Mucosa of gallbladder (tissue), 1 donor: ENCODE measurements at places on chromosomes 4 and X.

DNA sequence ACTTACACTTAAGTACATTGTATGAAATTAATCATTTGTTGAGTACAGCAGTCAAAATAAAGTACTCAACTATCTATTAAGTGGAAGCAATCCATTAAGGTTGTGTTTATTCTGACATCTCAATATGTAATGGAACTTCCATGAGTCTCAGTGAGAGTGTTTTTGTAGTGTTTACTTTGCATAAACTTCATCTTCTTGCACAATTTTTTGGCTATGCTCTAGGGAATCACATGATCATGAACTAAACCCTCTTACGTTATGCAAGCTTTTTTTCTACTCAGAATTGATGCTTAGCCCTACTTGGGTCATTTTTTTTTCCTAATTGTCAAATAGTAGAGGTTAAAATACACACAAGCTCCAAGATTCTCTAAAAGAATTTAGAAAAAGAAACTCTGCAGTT lies 21.1 kb upstream of the PIGA start:
- DNase-seq: no peak

DNA sequence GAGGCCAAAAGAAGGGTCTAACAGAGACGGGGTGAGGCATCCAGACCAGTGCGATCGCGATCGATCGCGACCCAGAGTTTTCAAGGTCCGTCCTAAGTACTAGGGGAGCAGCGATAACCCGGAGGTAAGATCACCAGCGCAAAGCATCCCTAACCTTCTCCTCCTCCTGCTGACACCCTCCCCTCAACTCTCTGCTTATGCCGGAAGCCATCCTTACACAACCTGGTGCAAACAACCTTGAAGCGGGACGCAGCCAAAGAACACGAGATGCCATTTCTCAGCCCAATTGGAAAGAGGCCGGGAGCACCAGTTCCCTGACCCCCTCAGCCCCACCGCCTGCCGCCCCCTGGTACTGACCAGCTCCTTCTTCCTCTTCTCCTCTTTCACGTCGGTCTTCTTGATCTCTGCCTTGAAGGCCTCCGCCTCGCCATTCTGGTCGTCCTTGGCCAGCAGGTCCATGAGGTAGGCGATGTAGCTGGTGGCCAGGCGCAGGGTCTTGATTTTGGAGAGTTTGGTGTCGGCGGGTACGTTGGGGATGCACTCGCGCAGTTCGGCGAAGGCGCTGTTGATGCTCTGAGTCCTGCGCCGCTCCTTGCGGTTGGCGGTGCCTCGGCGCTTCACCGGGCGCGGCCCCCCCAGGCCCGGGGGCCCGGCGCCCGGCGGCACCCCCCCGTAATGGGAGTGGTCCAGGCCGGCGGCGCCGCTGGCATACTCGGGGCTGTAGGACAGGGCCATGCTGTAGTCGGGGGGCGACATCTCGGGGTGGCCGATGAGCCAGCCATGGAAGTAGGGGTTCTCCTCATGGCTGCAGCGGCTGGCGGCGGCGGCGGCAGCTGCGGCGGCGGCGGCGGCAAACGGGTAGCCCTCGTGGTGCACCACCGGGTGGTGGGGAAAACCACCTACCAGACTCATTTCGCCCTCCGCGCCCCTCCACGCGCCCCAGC lies 1.4 kb downstream of the HAND2 start:
- no peak for DNase-seq

DNA sequence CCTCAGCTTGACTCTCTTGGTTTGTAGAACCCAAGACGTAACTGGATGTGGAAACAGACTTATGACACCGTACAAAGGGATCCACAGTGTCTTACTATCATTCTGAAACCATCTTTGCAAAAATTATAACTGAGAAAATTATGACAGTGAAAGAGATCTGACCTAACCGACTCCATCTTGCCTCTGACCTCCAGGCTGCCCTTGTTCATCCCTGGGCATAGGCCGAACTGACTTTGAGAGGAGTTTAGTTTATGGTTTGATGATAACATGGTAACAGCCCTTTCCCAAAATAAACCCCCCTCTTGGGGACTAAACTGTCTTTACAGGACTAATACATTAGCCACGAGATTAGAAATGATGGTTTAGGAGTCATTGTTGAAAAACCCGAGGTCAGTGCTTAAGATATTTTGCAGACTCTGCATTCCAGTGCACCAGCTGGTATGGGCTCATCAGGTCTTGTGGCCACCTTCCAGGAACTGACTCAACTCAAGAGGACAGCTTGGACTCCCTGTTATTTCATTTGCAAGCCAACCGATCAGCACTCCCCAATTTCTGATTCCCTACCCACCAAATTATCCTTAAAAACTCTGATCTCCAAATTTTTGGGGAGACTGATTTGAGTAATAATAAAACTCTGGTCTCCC lies 49.6 kb downstream of the CASP3 start:
- DNase-seq: no peak

DNA sequence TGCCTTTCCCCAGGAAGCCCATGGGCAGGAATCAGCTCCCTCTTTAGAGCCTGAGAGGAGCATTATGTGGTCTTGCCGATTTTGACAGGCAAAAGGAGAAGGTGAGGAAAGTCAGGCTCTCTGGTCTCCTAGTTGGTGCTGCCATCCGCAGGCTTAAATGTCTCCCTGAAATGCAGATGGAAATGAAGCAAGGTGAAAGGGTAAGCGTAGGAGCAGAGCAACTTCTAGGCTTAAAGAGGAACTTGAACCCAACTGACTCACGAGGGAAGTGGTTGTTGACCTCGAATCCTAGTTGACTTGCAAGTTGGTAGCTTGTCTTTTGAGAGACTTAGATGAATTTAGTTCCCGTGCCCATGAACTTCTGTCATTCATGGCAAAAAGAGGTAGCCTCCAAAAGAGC lies 205.9 kb downstream of the PTTG2 start:
- no peak for DNase-seq

GRCh38 chr4:122003335-122003734 lies 51.5 kb upstream of the TRPC3 start:
- no peak for DNase-seq

- DNase-seq: no peak
Observed at GRCh38 chr4:63049278-63049677, 1360.0 kb downstream of the TECRL start.

DNA sequence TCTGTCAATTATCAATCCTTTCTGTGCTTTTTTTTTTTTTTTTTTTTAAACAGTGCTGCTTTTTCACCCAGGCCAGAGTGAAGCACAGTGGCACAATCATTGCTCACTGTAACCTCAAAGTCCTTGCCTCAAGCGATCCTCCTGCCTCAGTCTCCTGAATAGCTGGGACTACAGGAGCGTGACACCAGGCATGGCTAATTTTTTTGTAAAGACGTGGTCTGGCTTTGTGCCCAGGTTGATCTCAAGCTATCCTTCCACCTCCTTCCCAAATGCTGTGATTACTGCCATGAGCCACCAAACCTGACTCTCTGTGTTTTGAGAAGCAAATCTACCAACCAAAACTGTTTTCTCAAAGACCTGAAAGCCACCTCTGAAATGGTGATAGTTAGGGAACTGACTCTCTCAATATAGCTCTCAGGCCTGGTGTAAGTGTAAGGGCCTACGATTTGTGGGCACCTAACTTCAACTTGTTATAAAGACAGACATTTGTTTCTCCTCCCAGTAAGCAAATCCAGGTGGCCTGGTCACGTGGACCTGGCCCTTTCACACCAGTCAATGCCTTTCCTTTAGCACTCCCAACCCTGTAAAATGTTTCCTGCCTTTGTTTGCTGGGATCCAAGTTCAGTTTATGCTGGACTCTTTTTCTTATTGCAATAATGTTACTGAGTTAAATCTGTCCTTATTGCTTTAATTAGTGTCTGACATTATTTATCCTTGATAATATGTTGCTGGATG lies 2015.9 kb downstream of the PCDH7 start:
- no peak for DNase-seq

- no peak for DNase-seq
Observed at GRCh38 chrX:23904096-23904495, 3.6 kb downstream of the APOO start.

GRCh38 chrX:115023139-115023538 lies 5.7 kb upstream of the IL13RA2 start:
- no peak for DNase-seq

GRCh38 chr4:35934320-35934981 lies 309.9 kb downstream of the ARAP2 start:
- DNase-seq: no peak

- no peak for DNase-seq
Observed at GRCh38 chr4:86011117-86011516, 348.7 kb downstream of the MAPK10 start.

DNA sequence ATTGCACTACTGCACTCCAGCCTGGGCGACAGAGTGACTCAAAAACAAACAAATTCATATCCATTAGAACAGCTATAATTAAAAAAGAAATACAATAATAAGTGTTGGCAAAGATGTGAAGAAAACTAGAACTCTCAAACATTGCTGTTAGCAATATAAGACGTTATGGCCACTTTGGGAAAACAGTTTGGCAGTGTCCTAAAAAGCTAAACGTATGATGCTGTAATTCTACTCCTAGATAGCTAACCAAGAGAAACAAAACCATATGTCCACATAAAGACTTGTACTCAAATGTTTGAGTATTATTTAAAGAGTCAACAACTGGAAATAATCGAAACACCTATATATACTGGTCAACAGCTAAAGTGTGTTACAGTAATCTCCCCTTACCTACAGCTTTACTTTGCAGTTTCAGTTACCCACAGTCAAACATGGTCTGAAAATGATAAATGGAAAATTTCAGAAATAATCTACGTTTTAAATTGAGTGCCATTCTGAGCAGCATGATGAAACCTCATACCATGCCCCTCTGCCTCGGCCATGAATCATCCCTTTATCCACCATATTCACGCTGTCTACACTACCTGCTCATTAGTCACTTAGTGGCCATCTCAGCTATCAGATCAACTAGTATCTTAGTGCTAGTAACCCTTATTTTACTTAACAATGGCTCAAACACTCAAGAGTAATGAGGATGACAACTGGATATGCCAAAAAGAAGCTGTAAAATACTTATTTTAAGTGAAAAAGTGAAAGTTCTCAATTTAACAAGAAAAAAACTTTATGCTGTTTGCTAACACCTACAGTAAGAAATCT lies 4.9 kb downstream of the ELF2 start:
- DNase-seq: no peak

- no peak for DNase-seq
Observed at GRCh38 chrX:19772822-19773628, 114.4 kb downstream of the SH3KBP1 start.

- no peak for DNase-seq
Observed at GRCh38 chr4:85793233-85793585, 318.3 kb downstream of the ARHGAP24 start.
